ENCODE measurements at places on chromosomes 12 and 14.

DNA sequence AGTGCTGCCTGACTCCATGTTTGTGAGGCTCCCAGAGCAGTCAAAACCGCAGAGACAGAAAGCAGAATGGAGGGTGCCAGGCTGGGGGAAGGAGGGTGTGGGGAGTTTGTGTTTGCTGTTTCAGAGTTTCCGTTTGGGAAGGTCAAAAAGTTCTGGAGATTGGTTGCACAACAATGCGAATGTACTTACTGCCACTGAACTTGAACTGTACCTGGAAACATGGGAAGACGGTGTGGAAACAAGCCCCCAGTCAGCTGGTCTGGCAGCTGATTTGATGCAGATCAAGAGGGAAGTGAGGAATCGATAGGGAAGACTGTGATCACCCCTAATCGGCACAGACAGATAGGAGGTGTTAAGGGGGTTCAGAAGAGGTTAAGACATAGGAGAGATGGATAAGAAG lies 35.3 kb upstream of the INF2 start:
- DNase-seq, result no peak

DNA sequence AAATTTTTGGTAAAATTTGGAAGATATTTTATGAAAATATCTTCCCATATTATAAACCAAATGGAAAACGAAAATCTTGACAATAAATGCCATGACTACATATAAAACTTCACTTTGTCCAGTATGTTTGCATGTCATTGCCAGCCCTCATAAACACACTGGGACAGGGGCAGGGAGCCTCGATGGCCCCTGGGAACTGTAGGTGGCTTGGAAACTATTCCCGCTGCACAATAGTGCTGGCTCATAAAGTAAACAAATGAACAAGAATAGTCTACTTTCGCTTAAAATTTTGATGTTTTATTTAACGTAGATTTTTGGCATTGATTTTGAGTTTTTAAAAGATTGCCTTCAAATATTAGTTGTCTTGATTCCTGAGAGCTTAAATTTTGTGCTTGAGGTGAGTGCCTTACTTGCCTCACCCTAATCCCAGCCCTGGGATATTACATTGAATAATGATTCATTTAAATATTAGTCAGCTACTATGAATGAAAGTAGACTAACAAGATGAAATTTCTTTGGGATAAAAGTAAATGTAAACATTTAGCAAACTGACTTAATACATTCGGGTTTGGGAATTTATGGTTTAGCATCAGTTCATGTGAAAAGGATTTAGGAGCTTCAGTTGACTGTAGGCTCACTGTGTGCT lies 74.0 kb upstream of the PKP2 start:
- no peak for DNase-seq

DNA sequence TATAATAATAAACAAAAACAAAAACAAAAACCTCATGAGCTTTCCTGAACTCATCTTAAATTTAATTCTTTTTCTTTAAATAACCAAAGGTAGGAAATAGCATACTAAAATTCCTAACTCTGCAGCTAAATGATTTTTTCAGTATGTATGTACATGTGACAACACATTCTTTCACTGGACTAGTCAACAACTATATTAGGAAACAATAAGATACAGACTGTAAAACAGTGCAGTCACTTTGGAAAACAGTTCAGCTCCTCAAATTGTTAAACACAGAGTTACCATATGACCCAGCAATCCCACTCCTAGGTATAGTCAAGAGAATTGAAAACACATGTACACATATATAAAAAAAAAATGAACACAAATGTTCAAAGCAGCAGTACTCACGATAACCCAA lies 64.7 kb downstream of the SPPL3 start:
- no peak for DNase-seq

GRCh38 chr14:93898081-93898611 lies 29.0 kb upstream of the FAM181A start:
- no peak for DNase-seq

GRCh38 chr12:11746940-11747716 lies 97.7 kb downstream of the ETV6 start:
- peak; percentile 31 for DNase-seq

- no peak for DNase-seq
Observed at GRCh38 chr14:73027984-73028383, 1.1 kb upstream of the ZFYVE1 start.

- DNase-seq, result no peak
Observed at GRCh38 chr12:9065607-9065856, 50.2 kb downstream of the A2M start.

GRCh38 chr12:121600702-121601336 lies 20.0 kb upstream of the KDM2B start:
- no peak for DNase-seq

DNA sequence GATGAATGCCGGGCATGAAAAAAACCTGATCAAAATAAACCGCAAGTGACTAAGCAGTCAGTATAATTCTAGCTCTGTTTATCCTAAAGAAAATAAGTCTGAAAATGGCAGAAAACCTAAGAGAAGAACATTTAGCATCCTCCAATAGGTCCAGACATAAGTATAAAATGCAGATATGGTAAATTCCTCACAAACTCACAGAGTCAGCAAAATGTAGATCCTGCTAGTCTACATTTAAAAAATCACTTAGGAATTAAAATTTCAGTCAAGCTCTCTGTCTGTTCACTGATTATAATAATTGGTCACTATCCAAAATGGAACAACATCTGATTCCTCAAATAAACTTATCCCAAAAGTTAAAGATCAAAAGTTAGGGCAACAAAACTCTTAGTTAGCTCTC lies 95.1 kb downstream of the DIO2 start:
- DNase-seq, result no peak

- DNase-seq, result no peak
Observed at GRCh38 chr14:60643463-60644314, 5.6 kb downstream of the SIX1 start.
